ENCODE measurements at places on chromosomes 11 and 22.

- DNase-seq = no peak
These were observed 40.5 kb downstream of the TPCN2 start for GRCh38 chr11:69089258-69089657.

DNA sequence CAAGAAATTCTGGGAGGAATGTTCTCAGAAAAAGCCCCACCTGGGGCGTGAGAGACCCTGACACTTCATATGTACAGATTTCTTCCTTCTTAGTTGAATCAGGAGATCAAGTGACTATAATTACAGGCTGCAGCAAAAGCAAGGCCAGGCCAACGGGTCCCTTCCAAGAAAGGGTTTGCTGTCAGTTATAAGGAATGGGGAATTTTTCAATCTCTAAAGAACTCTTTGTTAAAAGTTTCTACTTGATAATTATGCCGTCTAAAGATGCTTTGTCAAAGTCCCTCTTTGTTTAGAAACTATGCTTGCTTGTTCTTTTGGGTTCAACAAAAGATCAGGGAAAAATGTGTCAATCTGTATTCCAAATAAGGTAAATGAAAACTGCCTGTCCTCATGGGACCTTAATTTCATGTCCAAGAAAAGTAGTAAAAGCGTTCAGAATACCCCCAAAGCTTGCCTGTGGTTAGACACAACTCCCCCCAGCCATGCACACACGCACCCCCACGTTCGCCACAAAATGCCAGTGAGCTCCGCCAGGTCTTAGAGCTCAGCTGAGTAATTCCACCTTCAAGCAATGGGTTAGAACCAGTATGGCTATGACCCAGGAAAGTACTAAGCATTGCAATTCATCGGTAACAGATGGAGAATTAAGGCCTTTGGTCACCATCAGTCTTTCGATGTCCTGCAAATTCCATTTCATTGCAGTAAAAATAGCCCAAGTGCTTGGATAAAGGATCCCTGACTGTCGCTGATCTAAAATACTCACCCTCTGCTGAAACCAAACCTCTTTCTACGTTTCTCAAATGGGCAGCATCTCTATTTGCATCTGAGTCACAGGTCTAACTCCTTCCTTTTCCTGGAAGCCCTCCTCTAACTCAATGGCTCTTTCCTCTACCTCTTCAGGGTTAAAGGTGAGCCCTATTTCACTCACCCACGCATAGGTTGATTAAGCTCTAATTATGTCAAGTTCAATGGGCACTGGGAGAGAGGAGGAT, 419.2 kb upstream of the SYN3 start:
- no peak for DNase-seq

GRCh38 chr11:120141768-120142423, 4.0 kb upstream of the TRIM29 start:
- DNase-seq = no peak

- DNase-seq = no peak
These were observed 1178.3 kb downstream of the LRRC4C start for GRCh38 chr11:40281052-40281580.

DNA sequence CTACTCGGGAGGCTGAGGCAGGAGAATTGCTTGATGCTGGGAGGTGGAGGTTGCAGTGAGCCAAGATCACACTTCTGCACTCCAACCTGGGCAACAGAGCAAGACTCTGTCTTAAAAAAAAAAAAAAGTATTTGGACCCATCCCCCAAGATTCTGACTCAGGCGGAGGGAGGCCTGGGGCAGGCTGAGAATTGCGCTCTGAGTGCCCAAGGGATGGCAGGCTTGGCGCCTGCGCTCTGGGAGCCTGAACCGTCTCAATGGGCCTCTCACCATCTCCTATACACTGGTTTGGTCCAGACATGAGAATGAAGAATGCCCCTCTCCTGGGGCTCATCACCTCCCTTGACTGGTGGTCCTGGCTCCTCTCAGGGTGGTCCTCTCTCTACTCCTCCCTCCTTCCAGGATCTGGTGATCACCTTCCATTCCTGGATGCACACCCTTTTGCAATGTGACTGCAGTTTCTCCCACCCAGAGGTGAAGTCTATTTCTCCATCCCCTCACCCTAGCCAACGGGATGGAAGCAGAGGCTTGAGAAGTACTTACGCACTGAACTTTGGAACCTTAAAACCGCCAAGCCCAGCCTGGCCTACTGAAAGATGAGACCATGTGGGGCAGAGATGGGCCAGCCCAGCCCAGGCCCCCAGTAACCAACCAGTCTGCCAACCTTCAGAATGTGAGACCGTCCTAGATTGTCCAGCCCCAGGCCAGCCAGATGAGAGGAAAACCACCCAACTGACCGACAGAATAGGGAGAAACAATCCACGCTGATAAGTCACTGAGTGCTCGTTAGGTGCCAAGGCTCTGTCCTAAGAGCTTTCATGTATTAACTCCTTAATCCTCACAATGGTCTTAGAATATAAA, 4.9 kb downstream of the POLR3H start:
- DNase-seq = no peak

DNA sequence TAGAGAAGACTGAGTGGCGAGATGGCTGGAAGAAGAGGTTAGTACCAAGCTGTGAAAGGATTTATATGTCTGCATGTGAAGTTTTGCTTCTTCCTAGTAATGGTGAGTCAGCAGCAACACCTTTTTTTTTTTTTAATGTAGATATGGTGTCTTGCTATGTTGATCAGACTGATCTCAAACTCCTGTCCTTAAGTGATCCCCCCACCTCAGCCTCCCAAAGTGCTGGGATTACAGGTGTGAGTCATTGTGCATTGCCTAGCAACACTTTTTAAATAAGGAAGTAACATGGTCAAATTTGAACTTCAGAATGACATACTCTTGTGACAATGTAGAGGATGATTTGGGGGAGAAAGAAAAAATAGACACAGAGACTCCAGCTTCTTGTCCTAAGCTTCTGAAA, 6.5 kb upstream of the CSTPP1 start:
- no peak for DNase-seq

- no peak for DNase-seq
These were observed 90.1 kb downstream of the CCDC83 start for GRCh38 chr11:85945296-85945695.

- no peak for DNase-seq
These were observed 25.3 kb downstream of the ANO1 start for GRCh38 chr11:70103256-70103975.
